ENCODE measurements at places on chromosomes 13 and 19.

DNA sequence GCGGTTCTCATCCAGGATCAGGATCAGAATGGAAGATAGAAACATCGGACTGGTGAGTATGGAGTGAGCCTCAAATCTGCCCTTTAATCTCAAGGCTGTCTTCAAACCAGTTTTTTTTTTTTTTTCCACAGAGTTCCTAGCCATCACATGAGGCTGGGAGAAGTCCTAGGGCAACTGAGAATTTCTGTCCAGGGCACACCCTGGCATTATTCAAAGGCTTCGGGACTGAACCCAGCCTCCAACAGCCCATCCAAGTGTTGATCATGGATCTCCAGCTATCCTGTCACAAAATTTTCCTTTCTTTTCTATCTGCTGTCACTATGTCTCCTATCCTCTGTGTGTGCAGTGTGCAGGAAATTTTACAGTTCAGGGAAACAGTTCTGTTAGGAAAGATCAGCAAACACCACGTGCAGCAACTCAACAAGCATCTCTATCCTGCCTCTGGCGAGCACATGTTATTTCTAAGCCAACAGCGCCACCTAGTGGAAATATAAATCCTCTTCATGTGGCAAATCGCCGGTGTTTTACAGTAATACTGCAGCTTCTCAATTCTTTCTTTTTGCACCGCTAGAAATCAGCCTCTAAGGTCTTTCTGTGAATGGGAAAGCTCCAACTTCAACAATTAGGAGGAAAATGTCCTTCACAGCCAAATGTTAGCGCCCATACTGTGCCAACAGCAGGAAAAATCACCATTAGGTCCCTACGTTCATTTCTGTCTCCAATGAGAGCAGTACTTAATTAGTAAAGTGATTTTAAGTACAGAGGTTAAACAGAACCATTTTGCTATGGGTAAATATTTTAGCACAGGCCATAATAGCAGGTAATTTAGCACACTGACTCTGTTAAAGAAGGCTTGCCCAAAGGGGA lies 21.4 kb upstream of the ZNF181 start:
- DNase-seq: peak; percentile 71

GRCh38 chr13:114185182-114185971 lies 6.3 kb downstream of the CFAP97D2 start:
- no peak for DNase-seq

DNA sequence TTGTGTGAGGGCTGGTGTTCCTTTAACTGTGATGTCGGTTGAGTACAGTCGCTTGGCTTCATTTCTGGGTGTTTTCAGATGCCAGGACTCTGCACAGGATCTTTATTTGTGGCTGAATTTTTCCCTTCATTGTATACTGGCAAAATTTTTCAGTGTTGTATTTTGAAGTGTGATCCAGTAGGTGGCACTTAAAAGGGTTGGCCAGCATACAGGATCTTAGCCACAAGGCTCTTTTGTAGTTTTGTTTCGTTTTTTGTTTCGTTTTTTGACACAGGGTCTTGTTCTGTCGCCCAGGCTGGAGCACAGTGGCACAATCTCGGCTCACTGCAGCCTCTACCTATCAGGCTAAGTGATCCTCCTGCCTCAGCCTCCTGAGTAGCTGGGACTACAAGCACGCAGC lies 8.7 kb downstream of the FCAR start:
- no peak for DNase-seq

- DNase-seq: peak; percentile 97
Measured at GRCh38 chr19:58386576-58387337, at the start of gene RPS5. TSS of gene RPS5 (plus strand) at chr19:58387269. CDS start at chr19:58388138, 869 bp downstream.

DNA sequence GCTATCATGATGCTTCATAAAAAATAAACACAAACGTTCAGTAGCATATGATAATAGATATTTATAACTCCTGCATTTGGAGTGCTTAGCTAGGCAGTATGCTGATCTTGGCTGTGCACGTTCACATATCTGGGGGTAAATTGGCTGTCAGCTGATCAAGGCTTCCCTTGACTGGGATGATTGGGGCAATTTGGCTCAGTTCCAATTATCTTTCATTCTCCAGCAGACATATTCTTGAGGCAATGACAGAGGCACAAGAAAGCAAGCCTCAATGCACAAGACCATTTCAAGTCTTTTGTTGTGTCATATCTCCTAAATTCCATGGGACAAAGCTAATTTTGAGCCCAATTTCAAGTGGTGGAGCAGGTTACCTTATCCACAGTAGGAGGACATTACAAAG lies 142.0 kb downstream of the DLEU7 start:
- no peak for DNase-seq

DNA sequence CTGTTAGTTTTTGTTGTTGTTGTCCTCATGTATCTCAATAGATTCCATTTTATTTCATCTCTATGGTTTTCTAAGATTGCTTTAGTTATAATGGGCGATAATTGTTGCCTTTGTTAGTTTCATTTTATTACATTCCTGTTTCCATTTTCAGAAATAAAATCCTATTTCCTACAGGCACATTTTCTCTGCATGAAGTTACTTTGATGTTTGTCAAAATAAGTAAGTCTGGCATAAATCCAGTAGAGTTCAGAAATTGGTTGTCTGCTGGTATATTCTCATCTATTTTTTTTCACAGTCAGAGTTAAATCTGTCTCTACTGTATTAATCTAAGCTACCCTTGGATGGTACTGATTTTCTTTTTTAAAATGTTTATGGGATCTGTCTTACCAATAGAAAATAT lies 204.1 kb downstream of the MYO16 start:
- no peak for DNase-seq

DNA sequence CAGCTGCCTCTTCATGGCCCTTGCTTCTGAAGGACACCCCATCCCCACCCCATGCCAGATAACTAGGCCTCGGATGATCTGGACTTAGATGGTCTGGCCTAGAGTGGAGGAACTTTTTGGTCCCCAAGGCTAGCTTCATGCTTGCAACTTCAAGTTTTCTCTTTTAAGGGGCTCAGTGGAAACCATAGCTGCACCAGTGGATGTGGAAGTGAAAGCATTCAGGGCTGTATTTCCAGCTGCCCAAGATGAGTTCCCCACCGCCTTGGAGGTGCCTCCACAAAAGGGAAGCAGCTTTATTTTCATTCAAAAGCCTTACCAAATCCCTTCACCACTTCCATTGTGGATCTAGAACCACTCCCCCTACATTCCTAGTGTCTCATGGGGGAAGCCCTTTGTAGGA lies 17.6 kb upstream of the GSX1 start:
- no peak for DNase-seq
